Stimulated activated CD4-positive, alpha-beta T cell treated with anti-CD3 and anti-CD28 coated beads, Interleukin-2, amount 100 ng/mL, for 48 hours (primary cell): ENCODE measurements at places on chromosomes 11 and 22.

GRCh38 chr11:74980634-74981033 lies 8.1 kb upstream of the NEU3 start:
- no peak for DNase-seq

- no peak for DNase-seq
Observed at GRCh38 chr22:50481045-50481439, 301 bp upstream of the ADM2 start.

DNA sequence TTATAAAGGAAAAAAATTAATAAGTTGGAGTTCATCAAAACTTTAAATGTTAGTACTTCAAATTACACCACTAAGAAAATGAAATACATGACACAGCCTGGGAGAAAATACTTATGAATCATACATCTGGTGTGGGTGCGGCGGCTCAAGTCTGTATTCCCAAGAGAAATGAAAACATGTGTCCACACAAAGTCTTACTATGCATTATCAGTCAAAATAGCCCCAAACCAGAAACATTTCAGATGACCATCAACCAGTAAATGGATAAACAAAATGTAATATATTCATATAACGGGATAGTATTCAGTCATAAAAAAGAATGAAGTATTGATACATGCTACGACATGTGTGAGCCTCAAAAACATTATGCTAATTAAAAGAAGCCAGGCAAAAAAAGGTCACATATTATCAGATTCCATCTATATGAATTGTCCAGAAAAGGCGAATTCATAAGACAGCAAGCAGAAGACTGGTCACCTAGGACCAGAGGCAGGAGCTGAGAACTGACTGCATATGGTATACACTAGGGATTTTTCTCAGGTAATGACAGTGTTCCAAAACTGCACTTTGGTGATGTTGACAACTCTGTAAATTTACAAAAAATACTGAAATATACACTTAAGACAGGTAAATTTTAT lies 5.3 kb upstream of the AKIP1 start:
- no peak for DNase-seq

GRCh38 chr11:23947883-23948282 lies 549.0 kb upstream of the LUZP2 start:
- no peak for DNase-seq

DNA sequence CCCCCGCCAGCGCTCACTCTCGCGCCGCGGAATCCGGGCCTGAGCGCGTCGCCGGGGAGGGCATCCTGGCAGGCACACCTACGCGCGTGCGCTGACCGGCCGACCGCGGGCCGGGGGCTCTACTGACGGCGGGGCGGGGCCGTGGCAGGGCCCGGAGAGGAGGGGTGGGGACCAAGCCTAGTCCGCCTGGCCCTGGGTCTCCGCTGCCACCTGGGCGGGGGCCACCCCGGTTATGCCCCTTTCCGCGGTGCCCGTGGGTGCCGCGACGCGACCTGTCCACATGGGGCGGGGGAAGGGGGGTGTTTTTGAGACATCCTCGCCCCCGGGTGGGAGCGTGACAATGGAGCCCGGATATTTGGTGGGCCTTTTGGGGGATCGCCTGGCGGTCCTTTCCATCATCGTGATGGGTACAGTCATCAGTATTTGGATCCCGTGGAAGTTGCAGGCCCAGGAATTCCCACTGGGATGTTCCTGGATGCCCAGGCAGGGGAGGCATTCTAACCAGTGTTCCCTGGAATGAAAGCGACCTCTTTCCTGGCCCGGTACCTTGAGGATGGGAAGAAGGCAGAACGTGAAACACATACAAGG lies 2.2 kb downstream of the NCAM1 start:
- DNase-seq: no peak

GRCh38 chr22:36162127-36163034 lies 1.8 kb upstream of the APOL3 start:
- DNase-seq: no peak

GRCh38 chr22:38257650-38258250 lies 15.1 kb downstream of the TMEM184B start:
- DNase-seq: no peak

GRCh38 chr11:2991452-2992233 lies 486 bp downstream of the NAP1L4 start:
- peak; percentile 42 for DNase-seq

DNA sequence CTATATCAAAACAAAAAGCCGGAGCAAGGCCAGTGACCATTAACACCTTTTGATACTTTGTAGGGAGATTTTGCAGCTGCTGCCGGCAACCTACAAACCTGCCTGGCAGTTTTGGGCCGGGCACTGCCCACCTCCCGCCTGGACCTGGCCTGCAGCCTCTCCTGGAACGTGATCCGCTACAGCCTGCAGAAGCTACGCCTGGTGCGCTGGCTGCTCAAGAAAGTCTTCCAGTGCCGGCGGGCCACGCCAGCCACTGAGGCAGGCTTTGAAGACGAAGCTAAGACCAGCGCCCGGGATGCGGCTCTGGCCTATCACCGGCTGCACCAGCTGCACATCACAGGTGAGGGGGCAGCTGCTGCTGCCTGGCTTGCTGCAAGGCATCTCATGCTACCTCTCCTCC lies 34.2 kb downstream of the SHISA8 start:
- DNase-seq: no peak

DNA sequence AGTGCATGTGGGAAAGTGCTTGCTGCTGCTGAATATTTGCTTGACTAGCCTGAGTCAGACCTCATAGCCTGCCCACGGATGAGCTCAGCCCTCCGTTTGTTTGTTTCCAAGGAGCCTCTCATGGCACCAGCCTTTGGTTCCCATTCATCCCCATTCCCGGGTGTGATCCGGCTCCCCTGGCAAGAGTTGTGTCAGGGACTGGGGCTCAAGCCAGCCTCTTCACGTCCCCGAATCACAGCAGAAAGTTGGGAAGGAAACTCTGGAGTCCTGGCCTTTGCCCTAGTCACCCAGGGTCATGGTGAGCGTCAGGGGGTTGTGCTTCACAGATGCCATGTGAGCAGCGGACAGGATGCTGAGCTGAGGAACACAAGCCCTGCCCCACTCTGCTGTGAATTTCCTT lies 13.8 kb downstream of the SEC14L3 start:
- DNase-seq: no peak

DNA sequence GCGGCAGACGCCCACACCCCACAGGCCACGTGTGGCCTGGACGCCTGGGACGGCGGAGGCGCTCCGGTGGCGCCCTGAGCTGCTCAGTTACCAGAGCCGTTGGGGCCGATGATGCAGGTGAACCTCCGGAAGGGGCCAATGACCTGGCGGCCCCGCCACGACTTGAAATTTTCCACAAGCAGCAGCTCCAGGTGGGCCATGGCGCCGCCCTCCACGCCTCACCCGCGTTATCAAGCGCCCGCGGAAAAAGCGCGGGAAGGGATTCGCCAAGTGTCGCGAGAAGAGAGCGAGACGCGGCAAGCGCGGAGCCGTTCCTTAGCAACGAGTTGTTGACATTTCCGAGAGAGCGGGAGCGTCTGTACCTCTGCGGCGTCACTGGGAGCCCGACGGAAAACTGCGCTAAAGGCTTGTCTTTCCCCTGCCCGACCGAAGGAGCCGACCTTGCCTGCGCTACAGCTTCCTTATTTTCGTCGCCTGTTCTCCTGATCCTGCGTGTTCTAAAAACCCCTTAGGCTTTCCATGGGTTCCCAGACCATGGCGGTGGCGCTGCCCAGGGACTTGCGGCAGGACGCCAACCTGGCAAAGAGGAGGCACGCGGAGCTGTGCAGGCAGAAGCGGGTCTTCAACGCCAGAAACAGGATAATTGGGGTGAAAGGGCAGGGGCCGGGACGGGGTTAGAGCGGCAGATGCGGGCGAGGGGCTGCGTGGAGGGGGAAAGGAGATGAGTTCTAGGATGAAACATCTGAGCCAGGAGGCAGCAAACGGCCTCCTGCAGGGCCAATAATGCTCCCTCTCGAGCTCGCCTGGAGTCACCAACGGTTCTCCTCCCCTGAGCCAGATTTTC lies at the start of the genes RIBC2 and SMC1B:
Gene RIBC2 (plus strand): TSS at position 326 of the 844 bp plus-strand sequence. CDS start 194 bp downstream, at position 520.
Gene SMC1B (minus strand): TSS at position 232 of the 844 bp plus-strand sequence. CDS start 32 bp downstream, at position 200.
- peak; percentile 81 for DNase-seq

- DNase-seq: no peak
Observed at GRCh38 chr22:50718352-50718709, 19.7 kb upstream of the ACR start.

- no peak for DNase-seq
Observed at GRCh38 chr11:30825723-30826122, 239.6 kb upstream of the MPPED2 start.

GRCh38 chr11:134639586-134640330 lies 227.7 kb upstream of the B3GAT1 start:
- no peak for DNase-seq

- DNase-seq: no peak
Observed at GRCh38 chr11:63489879-63490278, 1.1 kb downstream of the PLAAT5 start.

DNA sequence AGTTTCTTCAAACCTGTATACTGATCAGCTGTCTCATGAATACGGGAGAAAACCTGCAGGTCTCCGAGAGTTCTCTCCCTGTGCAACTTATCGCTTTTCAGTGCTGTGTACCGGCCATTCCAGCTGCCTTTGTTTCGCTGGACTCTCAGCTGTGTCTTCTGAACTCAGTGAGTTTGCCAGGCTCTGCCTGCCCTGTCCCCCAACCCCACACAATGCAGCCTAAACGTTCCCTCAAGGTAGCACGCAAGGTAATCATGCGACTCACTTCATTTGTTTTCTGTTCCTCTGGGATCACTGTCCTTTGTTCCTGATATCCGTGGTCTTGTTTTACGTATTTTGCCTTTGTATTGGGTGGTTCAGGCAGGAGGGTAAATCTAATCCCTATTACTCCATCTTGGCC lies 13.5 kb downstream of the RBM7 start:
- DNase-seq: no peak

DNA sequence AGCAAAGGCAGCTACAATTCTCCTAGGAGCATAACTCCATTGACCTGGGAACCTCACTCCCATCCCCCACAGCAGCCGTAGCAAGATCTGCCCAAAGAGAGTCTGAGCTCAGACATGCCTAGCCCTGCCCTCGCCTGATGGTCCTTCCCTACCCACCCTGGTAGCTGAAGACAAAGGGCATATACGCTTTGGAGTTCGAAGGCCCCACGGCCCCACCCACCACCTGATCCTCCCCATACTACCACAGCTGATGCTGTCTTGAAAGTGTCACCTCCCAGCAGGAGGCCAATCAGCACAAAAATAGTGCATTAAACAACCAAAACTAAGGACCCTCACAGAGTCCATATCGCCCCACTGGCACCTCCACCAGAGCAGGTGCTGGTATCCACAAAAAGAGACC lies 22.6 kb upstream of the GNAZ start:
- DNase-seq: no peak

DNA sequence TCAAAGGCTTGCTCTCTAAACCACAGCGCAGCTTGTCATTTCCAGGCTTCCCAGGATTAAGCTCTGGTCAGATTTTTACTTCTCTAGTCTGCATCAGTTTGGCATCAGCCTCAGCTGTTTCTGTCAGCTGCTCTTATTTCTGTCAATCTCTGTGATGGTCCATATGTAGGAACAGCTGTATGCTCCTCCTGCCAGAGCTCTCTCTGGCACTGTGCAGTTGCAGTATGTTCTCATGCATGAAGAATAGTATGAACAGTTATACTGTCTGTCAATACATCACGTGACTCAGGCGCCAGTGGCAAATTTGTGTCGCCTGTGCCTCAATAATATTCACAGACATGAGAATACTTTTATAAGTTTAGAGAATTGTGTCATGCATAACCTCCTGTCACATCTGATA lies 6.7 kb downstream of the OR6M1 start:
- DNase-seq: no peak

GRCh38 chr11:71461696-71462095 lies 8.7 kb downstream of the NADSYN1 start:
- DNase-seq: no peak

DNA sequence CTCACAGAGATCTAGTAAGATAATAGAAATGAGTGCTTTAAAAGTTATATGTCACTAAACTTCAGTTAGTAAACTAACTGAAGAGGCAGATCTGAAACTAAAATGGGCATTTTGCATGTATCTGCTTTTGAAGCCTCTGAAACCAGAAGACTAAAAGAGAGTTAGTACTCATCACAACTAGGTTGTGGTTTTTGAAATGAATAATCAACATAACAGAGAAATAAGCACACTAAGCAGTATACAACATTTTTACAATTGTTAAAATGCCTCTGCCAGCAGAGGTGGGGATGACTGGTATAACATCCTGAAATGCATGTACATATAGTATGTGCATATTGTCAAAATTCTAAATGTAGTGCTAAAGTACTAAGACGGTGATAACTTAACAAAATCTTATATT lies 564.5 kb downstream of the DLG2 start:
- DNase-seq: no peak

DNA sequence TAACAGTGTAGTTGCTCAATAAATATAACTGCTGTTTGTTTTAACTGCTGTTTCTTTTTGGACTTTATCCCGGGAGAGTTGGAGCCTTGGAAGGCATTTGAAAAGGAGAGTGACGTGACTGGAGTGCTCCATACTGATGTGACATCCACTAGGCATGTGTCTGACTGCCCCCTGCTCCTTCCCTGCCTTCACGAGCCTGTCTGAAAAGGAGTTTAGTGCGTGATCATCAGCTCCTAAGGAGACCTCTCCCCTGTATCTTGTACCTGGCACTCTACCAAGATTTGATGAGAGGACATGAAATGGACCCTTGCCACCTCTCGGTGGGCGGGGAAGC lies 22.9 kb downstream of the ZBTB16 start:
- DNase-seq: no peak

DNA sequence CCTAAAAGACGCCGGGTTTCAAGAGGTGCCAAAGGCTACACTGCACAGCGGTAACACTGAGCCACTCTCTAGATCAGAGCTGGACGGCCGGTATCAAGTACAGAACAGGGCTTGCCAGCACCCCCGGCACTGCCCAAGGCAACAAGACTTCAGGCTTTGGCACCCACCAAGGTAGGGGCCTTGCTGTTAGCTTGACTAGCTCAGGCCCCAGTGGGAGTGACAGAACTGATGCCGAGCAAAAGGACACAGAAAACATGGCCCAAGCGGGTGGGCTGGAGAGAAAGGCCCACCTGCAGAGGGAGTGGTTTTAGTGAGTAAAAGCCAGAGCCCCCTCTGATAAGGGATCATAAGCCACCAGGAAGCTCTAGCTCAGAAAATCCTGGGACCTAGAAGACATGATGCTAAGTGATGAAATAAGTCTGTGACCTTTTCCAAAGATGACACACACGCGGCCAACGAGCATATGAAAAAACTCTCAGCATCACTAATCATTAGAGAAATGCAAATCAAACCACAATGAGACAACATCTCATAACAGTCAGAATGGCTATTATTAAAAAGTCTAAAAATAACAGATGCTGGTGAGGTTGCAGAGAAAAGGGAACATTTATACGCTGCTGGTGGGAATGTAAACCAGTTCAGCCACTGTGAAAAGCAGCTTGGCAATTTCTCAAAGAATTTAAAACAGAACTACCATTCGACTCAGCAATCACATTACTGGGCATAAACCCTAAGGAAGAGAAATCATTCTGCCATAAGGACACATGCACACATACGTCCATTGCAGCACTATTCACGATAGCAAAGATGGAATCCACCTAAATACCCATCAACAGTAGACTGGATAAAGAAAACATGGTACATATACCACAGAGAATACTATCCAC lies 12.9 kb downstream of the EHD1 start:
- no peak for DNase-seq
